Endothelial cell of umbilical vein (primary cell): ENCODE measurements at places on chromosomes 2 and 18. TPM values are rescaled to one million over a fixed set of nuclear protein-coding genes. Genes with fewer than 3 reads are reported as not detected.

DNA sequence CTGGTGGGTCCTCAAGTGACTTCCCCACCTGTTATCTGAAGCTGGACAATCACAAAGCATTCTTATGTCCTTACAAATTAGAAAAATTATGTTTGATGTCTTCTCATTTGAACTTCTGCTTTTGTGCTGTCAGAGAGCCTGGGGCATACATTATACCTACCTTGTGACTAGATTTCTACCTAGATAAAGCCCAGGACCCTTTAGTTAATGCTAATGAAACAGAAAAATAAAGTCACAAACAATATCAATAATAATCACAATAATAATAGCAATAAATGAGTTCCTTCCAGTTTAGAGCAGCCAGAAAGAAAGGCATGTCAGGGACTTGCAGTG lies 456.4 kb downstream of the SETBP1 start:
- DNase-seq: no peak

Gene PPP1R1C
- 0.55 TPM in 1 of 2 replicates, not detected in the other for total RNA-seq

- DNase-seq: no peak
These were observed 10.9 kb downstream of the CCDC68 start for GRCh38 chr18:54948350-54948837.

- peak; percentile 67 for DNase-seq
These were observed 1.7 kb downstream of the IL1RL1 start for GRCh38 chr2:102313025-102313424.

DNA sequence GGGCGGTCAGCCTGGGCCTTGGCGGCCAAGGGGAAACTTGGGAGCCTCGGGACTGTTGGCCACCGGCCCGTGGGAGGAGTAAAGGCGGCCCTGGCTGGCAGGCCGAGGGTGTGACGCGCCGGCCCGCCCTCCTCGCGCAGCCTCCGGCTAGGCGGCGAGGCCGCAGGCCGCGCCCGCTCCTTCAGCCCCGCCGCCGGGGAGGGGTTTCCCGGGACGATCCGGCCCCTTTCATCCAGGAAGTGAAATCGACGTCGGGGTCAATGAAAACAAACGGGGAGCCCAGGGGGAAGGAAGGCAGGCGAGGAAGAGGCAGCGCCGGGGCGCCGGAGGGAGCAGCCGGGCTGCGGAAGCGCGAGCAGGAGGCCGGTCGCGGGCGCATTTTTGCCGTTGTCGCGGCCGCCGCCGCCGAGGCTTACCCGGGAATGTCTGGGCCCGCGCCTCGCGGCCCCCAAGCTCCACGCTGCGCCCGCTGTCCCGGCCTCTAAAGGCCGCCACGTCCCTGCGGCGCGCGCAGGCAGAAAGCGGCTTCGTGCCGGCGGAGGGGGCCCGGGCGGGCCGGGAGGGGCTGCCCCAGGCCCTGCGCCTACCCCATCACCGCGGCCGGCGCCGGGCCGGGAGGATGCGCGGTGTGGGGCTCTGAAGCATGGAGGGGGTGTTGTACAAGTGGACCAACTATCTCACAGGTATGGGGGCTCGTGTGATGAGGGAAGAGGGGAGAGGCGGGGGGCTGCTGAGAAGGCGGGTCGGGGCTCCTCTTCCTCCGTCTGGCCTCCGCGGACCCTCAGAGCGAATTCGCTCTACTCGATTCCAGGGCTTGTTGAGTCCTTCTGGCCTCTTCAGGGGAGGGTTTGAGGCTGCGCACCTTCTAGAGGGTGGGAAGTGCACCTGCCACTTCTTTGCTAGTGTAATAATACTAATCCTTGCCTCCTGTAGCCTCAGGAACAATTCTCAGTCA lies at the start of gene PLEKHA3:
PLEKHA3 (plus strand) TSS at position 231 of the 955 bp plus-strand sequence; CDS start at position 644, 413 bp downstream.
- DNase-seq: peak; percentile 97
